GM20000 (cell line): ENCODE measurements at places on chromosomes 1 and 21.

- DNase-seq: peak; percentile 92
These were observed 8.1 kb upstream of the LEFTY1 start for GRCh38 chr1:225896937-225897549.

DNA sequence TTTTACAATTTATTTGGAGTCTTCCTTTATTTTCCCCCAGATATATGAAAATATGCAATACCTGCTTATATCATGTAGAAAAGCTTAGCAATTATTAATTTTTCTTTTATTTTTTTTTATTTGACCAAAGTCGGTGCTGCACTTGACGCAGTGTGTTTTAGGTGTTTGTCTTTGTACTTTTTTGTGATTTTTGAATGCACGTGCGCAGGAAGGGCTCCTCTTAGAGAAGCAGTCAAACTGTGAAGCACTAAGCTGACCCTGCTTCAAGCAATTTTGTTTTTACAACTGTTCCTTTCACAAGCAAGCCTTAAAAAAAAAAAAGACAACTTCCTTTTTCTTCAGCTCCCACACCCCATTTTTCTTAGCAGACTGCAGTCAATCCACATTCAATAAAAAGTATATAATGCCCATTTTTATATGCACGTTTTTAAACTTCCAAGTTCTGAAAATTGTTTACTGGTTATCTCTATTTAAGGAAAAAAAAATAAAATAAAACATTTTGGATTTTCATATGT is 267.4 kb downstream of the TM2D1 start:
- no peak for DNase-seq

DNA sequence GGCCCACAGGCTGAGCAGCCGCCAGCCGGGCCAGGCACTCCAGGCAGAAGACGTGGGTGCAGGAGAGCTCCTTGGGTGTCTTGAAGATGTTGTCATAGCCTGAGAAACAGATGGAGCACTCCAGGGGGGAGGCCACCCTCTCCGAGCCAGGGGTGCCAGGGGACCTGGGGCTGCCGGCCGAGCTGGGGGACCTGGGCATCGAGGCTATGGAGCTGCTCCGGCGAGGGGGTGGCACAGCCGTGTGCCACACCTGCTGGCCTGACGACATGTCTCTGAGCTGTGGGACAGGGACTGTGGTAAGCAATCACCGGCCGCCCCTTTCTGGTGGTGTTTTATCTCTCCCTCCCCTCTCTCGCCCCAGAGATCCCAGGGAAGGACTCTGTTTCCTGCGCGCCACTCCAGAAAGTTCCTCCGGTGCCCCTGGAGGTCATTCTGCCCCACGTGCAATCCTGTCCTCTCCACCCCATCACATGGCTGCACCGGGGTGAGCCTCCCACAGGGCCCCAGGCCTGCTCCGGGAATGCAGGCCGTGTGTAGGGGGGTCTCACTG is 1.7 kb downstream of the RNF223 start:
- DNase-seq: no peak

- DNase-seq: no peak
These were observed 98.2 kb downstream of the EPHB2 start for GRCh38 chr1:22808676-22809483.

- no peak for DNase-seq
These were observed 37.6 kb upstream of the KIRREL1 start for GRCh38 chr1:157955857-157956256.

DNA sequence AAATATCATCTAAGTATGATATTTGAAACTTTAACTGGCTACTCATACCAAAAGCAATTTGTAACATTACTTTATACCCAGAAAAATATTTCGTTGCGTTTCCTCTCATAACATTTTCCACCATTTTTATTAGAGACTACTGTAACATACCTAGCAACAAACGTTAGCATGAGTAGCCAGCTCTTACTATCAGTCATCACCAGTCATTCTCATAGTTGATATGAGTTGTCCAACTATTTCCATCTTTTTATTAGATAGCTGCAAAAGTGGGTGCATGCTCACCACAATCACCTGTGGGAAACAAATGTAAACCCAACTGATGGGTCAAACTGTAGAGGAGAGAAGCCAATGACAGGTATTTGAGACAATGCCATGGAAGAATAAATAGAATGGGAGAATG is 114.6 kb downstream of the AKT3 start:
- DNase-seq: no peak

DNA sequence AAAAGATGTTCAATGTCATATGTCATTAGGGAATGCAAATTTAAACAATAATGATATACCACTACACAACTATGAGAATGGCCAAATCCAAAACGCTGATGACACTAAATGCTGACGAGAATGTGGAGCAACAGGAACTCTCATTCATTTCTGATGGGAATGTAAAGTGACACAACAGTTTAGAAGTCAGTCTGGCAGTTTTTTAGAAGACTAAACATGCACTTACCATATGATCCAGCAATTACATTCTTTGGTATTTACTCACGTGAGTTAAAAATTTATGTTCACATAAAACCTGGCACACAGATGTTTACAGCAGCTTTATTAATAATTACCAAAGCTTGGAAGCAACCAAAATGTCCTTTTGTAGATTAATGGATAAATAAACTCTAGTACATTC is 110.4 kb upstream of the C1orf21 start:
- no peak for DNase-seq

DNA sequence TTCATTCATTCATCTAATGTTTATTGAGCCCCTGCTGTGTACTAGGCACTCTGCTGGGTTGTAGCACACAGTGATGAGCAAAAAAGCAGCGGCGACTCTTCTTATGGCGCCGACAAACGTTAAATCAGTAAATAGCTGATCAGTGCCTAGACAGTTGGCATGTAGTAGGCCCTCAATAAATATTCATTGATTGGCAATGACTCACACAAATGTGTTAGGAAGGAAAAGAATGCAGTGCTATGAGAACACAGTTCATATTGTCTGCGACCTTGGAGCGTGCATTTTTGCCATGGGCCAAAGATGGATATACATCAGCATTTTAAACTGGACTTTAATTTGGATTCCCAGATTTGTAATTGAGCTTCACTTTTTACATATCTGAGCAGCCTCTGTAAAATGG is 52.0 kb downstream of the PRDM2 start:
- no peak for DNase-seq

- DNase-seq: no peak
These were observed 1057.3 kb downstream of the ADGRL2 start for GRCh38 chr1:82858031-82858430.

- DNase-seq: no peak
These were observed 33.5 kb downstream of the NEK2 start for GRCh38 chr1:211641942-211642341.

DNA sequence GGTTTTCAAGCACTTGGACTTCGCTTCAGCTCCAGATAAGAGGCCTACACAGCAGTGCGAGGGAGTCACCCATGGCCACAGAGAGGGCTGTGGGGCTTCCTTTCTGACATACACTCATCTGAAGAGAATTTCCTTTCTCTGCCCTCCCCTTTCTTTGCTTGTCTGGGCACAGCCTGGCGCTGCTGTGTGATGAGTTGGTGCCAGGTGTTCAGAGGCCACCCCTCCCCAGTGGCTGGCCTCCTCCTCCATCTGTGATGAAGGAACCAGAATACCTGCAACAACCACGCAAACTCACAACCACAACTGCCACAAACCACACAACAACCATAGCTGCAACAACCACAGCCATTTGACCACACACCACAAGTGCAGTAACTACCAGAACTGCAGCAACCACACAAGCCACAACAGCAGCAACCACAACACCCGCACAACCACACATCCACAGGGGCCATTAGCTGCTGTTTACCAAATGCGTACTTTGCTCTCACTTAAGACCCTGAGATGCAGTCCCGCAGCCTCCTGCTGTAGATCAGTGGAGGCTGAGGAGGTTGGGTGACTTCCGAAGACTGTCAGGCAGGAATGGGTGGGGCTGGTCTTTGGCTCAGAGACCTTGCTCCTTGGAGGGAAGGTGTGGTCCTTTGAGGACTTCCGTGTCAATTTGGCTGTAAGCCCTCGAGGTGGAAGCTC is 71.1 kb downstream of the IER5 start:
- no peak for DNase-seq

DNA sequence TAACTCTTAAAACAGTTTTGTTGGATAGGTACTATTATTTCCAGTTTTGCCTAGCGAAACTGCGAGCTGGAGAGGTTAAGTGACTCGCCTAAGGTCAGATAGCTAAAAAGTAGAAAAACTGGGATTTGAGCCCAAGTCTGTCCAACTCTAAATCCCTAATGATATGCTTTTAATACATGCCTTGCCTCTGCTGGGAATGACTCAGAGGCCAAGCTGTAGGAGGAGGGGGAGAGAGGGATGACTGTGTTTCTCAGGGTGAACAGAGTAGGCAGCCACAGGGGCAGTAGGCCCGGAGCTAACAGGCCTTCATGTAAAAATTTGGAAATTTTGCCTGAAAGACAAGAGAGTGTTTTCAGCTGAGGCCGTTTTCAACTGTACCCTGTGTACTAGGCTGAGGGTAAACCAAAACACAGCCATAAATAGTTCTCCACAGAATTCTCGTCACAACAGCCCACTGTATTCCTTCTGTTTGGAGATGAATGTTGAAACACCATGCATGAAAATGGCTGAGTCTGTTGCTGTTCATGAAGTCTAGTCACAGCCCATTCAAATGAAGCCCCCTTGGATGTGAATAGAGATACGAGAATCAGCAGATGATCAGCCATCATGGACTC is 107.5 kb upstream of the HOOK1 start:
- DNase-seq: no peak

DNA sequence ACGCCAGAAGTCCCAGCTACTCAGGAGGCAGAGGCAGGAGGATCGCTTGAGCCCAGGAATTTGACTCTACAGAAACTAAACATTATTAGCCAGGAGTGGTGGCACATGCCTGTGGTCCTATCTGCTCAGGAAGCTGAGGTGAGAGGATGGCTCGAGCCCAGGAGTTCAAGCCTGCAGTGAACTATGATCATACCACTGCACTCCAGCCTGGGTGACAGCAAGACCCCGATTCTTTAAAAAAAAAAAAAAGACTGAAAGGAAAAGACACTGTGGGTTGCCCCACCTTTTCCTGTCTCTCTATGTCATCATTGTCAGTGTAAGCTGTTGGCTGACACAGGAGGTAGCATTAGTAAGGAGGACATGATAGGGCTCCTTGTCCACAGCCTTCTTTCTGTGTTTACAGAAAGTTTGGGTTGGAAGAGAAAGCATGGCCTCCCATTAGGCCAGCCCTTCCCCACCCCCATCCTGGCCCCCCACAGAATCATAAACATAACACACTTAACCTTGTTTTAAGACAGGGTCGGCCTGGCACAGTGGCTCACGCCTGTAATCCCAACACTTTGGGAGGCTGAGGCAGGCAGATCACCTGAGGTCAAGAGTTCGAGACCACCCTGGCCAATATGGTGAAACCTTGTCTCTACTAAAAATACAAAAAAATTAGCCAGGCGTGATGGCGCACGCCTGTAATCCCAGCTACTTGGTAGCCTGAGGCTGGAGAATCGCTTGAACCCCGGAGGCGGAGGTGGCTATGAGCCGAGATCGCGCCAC is 20.6 kb upstream of the RCAN3 start:
- DNase-seq: peak; percentile 50

DNA sequence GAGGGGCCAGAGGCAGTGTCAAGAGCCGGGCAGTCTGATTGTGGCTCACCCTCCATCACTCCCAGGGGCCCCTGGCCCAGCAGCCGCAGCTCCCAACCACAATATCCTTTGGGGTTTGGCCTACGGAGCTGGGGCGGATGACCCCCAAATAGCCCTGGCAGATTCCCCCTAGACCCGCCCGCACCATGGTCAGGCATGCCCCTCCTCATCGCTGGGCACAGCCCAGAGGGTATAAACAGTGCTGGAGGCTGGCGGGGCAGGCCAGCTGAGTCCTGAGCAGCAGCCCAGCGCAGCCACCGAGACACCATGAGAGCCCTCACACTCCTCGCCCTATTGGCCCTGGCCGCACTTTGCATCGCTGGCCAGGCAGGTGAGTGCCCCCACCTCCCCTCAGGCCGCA is at the start of gene BGLAP:
TSS of gene BGLAP (plus strand) at position 259 of the 400 bp plus-strand sequence. CDS start at position 307, 48 bp downstream.
- no peak for DNase-seq

GRCh38 chr21:42521805-42522204 is 8.2 kb downstream of the SLC37A1 start:
- DNase-seq: no peak

- no peak for DNase-seq
These were observed 78.8 kb upstream of the PPM1J start for GRCh38 chr1:112793631-112794565.

- DNase-seq: no peak
These were observed 463.0 kb downstream of the DSCAM start for GRCh38 chr21:40383951-40384350.

DNA sequence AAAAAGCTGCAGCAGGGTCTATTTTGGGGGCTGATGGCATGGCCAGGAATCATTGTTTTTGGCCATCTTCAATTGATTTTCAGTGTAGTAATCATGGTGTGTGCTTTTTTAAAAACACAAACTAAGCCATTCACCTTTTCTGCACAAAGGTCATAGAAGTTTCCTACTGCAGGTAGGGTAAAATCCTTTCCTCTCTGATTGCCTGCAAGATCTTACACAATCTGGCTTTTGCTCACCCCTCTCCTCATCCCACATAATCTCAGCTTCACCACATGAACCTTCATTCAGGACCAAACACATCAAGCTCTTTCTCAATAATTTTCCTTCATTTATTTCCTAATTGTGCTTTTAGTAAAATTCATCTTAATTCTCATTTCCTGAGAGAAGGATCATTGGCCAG is 38.3 kb upstream of the GBP5 start:
- no peak for DNase-seq

GRCh38 chr1:207084701-207085180 is 3.9 kb upstream of the C4BPB start:
- peak; percentile 68 for DNase-seq

DNA sequence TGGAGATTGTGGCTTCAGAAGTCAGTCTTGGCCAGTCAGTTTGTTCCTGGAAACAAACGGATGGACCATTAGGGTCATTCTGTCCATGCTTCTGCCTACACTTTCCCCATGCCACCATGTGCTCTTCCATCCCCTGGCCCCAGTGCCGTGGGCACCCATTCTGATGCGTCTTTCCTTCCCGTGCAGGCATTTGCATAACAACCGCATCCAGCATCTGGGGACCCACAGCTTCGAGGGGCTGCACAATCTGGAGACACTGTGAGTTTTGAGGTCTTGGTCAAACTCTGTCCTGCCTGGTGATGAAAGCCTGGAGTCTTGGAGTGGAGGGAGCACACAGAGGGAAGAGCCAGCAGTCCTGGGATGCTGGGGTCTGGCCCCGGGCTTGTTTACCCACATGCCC is 61.1 kb downstream of the UBE2T start:
- DNase-seq: no peak

DNA sequence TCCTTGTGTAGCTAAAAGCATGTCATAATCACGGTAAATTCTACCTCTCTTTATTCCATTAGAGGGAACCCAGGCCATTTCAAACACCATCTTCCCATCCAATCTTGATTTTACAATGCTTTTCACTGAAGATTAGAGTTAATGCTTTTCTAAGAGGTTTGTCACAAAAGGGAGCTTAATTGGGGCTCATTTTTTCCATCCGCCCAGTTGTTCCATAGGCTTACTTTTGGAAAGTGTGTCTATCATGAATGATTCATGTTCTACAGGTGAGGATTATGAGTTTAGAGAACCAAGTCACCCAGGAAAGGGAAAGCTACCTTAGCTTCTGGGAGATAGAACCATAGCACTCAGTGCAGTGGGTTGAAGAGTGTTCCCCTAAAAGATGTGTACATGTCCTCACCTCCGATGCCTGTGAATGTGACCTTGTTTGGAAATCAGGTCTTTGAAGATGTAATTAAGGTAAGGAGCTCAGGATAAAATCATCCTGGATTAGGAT is 286.9 kb upstream of the RUNX1 start:
- DNase-seq: no peak

GRCh38 chr1:182781841-182782586 is 7.6 kb upstream of the NPL start:
- peak; percentile 72 for DNase-seq
